ENCODE measurements at places on chromosomes 1 and 21. TPM values are rescaled to one million over a fixed set of nuclear protein-coding genes. Genes with fewer than 3 reads are reported as not detected.

DNA sequence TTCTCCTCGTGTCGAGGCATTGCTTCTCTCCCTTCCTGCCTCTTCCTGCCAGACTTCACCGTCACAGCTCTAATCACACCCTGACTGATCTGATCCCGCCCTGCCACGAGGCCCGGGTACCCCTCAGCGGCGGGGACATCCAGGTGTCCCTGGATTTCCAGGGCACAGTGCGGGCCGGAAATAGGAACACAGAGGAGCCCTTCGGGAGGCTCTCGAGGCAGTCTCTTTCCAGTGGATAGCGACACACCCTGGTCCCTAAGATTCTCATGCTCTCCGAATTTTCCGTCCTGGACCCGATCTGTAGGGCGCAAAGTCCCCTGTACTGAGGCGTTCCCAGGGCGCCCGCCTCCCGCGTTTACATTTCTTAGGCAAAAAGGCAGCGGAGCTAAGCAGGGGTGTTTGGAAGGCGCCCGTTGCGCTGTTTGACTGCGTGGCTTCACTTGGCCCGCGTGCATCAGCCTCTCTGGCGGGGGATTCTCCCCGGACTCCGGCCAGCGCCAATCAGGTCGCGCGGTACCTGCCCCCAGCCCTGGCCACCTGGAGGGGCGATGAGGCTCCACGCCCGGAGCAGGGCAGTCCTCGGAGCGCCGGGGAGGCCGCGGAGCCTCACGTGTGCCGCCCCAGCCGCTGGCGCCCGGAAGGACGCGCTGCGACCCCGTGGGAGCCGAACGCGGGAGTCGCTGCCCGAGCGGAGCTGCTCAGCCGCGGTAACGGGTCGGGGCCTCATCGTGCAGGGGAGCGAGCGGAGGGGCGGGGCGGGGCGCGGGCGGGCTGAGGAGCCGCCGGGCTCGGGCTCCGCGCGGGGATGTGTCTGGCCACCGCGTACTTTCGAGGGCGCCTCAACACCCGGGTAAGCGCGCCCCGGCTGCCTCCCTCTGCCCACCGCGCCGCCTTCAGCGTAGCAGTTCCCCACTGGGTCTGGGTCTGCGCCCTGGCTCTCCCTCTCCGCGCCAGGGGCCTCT, at the start of gene FAM163A:
Gene FAM163A, plus strand, starts transcription at position 575 of the 962 bp plus-strand sequence. CDS start 69,807 bp downstream, outside the sequence.
- no peak for DNase-seq

DNA sequence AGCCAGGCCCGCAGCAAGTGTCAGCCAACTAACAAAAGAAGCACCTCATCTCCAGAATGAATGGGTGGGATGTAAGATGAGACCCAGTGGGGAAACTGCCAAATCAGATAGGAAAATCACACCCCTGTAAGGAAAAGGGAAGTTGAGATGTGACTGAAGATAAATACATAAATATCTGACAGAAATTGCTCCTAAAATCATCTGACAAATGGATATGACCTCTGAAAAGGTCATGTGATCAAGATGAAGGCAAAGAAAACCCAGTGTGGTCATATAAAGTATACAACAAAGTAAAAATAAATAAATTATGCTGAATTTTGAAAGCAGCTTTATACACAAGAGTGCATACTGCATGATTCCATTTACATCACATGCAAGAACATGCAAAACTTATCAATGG, 12.7 kb downstream of the SIPA1L2 start:
- no peak for DNase-seq

- DNase-seq = no peak
Observed at GRCh38 chr1:38889589-38889988, 8.2 kb upstream of the GJA9 start.

GRCh38 chr21:25191141-25191540, 416.1 kb downstream of the MRPL39 start:
- no peak for DNase-seq

- DNase-seq = peak; percentile 53
Observed at GRCh38 chr1:118977600-118977999, 10.5 kb downstream of the TBX15 start.

- DNase-seq = no peak
Observed at GRCh38 chr1:205974712-205975111, 28.5 kb downstream of the RAB7B start.

DNA sequence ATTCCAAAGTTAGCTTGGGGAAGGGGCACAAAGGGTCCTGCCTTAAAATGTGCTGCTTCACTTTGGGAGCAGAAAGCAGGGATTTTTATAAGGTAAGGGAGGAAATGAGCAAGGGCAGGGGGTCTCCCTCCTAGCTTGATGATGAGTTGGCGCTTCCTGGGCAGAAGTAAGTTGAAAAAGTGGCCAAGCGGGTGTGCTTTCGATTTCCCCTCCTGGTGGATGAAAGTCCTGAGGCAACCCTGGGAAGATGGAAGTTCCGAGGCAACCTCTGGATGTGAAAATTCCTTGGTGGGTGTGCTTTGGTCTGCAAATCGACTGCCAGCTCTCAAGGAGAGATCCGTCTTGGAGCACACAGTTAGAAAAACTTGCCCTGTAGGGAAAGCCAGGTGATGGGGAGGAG, 41.7 kb upstream of the CD2 start:
- no peak for DNase-seq

DNA sequence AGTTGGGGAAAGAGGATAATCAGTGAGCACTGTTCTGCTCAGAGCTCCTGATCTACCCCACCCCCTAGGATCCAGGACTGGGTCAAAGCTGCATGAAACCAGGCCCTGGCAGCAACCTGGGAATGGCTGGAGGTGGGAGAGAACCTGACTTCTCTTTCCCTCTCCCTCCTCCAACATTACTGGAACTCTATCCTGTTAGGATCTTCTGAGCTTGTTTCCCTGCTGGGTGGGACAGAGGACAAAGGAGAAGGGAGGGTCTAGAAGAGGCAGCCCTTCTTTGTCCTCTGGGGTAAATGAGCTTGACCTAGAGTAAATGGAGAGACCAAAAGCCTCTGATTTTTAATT, 42.7 kb downstream of the YARS1 start:
- no peak for DNase-seq

DNA sequence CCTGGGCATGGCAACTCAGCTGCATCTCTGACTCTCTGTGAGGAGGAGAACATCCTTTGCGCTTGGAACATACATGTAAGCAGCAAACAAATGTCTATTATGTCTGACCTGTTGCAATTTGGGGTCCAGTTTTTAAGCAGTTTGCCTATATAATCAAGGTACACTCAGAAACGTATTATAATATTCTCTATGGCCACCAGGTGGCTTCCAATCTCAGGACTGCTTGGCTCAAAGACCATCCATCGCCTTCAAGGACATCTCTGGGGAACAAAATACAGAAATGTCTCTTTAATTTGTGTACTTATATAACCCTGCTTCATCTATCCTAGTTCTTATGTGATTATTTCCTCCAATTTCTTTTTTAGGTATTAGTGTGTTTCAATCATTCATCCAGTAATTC, 227.2 kb downstream of the OLFM3 start:
- DNase-seq = peak; percentile 18

DNA sequence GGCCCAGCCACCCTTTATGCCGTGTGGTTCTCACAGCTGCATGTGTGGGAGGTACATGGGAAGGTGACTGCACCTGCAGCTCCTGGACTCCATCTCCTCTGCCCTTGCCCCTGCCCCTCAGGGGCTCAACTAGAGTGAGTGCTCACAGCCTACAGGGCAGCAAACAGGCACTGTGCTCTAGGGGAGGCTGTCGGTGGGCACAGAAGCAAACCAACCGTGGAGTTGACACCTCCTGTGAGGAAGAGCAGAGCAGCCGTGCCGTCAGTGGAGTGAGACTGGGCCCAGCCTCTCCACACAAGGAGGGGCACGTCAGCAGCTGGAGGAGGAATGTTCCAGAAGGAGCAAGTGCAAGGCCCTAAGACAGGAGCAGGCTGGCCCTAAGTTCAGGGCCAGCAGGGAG, 32.7 kb downstream of the BMP8A start:
- no peak for DNase-seq

- no peak for DNase-seq
Observed at GRCh38 chr1:206411321-206411720, 59.0 kb upstream of the IKBKE start.

DNA sequence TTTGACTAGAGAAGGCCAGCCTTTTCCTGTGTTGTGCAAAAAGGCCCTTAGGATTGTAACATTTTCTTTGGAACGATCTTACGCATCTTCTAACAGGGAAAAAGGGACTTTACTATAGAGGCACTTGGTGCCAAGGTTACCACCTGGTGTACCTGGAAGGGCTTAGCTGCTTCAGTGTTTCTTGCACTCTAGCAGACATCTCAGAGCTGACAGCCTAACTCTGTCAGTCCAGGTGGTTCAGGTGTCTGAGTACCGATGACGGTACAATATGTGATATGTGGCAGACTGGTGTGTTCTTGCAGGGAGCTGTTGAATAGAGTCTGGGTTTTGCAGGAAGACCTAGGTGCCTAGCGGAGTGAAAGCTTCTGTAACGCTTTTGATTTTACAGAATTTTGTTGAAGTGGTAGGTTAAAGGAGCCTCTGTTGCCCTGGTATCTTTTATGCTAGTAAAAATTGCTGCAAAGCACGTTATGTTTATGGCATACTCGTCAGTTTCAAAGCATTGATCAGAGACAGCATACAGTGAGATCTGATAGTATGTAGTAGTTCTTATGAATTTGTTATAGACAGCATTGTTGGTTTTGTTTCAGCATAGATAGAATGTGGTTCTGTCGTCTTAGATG, 1.4 kb downstream of the MAGI3 start:
- DNase-seq = peak; percentile 18

DNA sequence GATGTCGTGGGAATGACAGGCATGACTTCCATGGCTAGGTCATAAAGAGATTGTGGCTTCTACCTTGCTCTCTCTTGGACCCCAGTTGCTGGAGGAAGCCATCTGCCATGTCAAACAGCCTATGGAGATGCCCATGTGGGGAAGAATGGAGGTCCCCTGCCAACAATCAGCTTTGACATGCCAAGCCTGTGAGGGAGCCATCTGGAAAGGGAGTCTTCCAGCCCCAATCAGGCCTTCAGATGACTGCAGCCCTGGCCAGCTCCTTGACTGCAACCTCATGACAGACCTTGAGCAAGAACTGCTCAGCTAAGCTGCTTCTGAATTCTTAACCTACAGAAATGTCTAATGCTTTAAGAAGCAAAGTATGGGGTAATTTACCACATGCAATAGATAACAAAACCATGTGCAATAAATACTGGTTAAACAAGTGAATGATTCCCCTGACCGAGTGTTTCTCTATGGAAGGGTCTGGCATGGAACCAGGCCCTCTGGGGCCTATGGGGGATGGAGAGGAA, 187.1 kb downstream of the HIVEP3 start:
- no peak for DNase-seq

- peak; percentile 88 for DNase-seq
Observed at GRCh38 chr1:168783458-168784210, 54.6 kb upstream of the DPT start.

GRCh38 chr1:235739124-235739523, 89.5 kb upstream of the GNG4 start:
- DNase-seq = peak; percentile 52

- DNase-seq = peak; percentile 88
Observed at GRCh38 chr1:112575154-112575804, 43.7 kb downstream of the ST7L start.

- DNase-seq = no peak
Observed at GRCh38 chr1:205579711-205580110, 52.1 kb downstream of the ELK4 start.

GRCh38 chr1:66981679-66982078, 56.9 kb downstream of the MIER1 start:
- peak; percentile 70 for DNase-seq

GRCh38 chr1:169052727-169053126, 53.8 kb upstream of the ATP1B1 start:
- DNase-seq = no peak

Gene GUCA2A
- polyA plus RNA-seq = not detected

Gene OR14K1
- not detected for polyA plus RNA-seq

Gene ARMH1
- polyA plus RNA-seq = 1.5 TPM

Gene MACF1
- 47.6 TPM for polyA plus RNA-seq

Gene CLCA4
- not detected for polyA plus RNA-seq

All from GM23248 (cell line).